Suppressor macrophage treated with lipopolysaccharide for 4 hours (primary cell): ENCODE measurements at places on chromosomes 5 and 9.

DNA sequence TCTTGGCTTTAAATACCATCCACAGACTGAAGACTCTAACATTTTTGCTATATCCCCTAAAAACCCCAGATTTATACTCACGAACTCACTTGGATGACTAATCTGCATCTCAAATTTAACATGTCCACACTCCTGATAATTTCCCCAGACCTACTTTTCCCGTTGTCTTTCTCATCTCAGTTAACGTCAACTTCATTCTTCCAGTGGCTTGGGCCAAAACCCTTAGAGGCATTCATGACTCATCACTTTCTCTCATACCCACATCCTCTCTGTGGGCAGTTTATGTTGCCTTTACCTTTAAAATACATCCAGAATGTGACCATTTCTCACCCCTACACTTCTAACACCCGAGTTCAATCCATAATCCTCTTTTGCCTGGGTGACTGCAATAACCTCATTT, 96.7 kb downstream of the EDIL3 start:
- DNase-seq: peak; percentile 51

- no peak for DNase-seq
These were observed 20.0 kb downstream of the SLC24A2 start for GRCh38 chr9:19768798-19769197.

DNA sequence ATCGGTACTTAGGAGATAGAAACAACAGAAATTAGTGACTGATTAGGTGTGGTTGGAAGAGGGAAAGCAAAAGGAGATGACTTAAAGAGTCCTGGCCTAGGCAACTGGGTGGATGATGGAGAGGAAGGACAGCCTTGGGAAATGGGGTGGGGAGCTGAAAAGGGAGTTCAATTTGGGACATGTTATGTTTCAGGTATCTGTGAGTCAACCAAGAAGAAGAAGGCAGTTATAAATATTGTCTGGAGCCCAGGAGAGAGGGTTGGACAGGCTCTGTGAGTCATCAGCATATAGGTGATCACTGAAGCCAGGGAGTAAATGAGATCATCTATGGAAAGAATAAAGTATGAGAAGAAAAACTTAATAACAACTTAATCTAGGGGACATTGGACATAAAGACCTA, 357.7 kb downstream of the NPR3 start:
- no peak for DNase-seq

- DNase-seq: no peak
These were observed 11.0 kb downstream of the FREM1 start for GRCh38 chr9:14899042-14899814.

GRCh38 chr5:7690557-7690956, 160.4 kb downstream of the CFAP90 start:
- DNase-seq: no peak

DNA sequence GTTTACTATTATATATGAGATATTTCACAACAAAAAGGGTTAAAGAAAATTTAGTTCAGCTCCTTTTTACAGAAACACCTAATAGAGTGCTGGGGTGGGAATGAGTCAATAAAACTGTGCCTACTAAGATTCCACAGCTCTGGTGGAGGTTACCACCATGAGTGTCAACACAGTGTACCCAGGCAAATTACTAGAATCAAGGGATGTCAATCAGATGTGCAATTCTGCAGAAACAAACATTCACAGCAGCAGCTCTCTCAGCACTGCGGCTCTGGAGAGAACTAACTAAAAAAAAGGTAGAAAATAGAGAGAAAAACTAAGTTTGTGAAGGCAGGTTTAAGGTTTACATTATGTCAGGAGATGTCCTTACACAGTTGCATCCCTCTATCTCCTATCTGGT, 1313.0 kb downstream of the MAT2B start:
- DNase-seq: no peak

DNA sequence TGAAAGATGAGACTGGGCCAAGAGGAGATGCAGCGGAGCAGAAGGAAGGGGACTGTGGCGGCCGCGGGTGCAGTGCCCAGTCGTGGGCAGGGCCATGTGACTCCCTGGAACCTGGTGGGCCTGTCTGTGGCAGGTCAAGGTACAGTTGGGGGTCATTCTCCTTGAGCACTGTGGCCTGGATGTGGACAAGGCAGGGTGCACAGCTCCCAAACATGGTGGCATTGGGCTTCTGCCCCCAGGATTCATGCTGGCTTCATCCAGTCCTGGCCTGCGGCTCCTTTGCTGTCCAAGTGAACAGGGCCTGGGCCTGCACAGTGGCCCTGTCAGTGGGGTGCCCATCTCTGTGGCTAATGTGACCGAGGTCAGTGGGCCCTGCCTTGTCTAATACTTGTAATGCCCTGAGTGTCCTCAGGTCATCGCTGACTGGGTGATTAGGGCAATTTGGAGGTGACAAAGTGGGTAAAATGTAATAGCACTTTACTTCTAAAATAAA, 39.9 kb downstream of the CEP72 start:
- no peak for DNase-seq

DNA sequence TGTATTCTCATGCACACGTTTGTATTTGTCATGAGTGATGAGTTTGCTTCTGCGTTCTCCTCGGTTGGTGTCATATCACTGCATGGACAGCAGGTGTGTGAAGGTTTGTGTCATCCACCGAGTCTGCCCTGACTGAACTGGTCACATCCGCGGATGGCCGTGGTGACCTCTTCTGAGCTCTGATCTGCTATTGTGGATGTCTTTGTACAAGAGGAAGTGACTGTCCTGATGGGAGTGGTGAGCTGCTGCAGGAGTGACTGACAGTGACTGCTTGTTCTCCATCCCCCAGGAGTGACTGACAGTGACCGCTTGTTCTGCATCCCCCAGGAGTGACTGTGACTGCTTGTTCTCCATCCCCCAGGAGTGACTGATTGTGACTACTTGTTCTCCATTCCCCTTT, 69.9 kb downstream of the EHMT1 start:
- peak; percentile 66 for DNase-seq

GRCh38 chr5:74289238-74289637, 351.3 kb downstream of the ENC1 start:
- no peak for DNase-seq

GRCh38 chr5:171426266-171426665, 6.8 kb downstream of the FGF18 start:
- no peak for DNase-seq
